ENCODE measurements at places on chromosomes 7 and 10.

DNA sequence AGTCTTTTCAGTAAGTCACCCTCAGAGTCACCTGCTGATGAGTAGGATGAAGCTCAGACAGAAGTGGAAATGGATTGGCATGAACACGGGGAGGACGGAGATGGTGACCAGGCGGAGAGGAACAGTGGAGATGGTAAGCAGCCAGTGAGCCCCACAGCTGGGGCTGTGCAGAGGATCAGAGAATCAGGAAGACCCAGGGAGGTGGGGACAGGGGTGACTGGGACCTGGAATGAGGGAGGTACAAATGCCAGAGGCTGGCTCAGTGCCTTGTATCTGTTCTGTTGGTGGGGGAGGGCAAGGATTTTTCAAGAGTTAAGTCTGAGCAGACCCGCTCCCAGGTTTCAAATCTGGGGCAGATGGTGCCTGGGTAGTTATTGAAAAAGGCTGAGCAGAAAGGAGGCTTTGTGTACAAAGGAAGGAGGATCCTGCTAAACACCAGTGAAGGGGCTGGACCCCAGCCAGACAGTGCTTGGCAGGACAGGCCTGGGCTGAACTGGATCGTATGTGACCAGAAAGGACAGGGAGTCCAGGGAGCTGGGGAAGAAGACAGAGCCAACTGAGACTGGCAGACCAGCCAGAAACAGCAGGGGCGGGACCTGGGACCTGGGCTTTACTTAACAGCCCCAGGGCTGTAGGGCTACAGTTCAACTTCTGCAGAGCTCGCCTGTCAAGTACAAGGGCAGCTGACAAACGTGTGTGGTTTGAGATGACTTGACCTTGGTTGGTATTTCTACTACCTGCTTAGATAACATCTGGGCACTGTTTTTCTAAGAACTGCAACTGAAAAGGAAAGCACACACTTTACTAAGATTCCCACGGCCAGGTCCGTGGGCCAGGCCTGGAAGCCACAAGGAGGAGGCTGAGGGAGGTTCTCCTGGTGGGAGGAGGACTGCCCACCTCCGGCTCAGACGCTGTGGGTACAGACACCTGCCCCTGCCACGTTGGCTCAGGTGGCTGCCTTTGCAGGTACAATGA lies 13.2 kb upstream of the FRMPD2 start:
- no peak for DNase-seq

GRCh38 chr7:112942981-112943380 lies 143.6 kb downstream of the GPR85 start:
- DNase-seq = no peak

DNA sequence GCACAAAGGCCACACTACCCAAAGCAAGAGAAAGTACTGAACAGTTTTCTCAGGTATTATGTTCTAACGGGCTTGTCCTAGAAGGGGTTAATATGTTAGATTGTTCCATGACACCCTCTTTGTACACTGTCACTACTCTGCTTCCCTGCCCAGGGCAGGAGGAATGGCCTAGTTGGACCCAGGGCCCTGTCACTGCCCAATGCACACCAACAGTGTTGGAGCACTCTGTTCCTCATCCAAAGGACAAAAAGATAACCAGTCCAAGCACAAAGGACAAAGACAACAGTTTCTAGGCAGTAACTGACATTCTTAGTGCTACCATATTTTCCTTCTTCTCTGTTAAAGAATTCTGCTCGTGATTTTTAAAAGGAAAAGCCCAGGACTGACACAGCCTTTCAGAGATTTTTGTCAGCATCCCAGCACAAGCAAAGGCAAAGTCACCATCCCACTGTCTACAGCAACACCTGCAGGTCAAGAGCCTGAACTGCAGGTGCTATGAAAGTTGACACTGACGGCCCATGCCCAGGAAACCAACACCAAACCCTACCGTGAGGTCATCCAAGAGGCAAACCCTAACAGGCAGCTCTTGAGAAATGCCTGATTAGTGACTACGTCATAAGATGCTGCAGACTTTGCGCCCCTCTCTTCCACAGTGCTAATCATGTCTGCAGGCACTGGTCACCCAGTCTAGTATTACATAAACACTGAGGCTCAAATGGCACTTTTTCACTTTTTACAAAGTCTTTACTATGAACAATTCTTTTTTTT lies 13.2 kb downstream of the NUDCD3 start:
- DNase-seq = peak; percentile 63

DNA sequence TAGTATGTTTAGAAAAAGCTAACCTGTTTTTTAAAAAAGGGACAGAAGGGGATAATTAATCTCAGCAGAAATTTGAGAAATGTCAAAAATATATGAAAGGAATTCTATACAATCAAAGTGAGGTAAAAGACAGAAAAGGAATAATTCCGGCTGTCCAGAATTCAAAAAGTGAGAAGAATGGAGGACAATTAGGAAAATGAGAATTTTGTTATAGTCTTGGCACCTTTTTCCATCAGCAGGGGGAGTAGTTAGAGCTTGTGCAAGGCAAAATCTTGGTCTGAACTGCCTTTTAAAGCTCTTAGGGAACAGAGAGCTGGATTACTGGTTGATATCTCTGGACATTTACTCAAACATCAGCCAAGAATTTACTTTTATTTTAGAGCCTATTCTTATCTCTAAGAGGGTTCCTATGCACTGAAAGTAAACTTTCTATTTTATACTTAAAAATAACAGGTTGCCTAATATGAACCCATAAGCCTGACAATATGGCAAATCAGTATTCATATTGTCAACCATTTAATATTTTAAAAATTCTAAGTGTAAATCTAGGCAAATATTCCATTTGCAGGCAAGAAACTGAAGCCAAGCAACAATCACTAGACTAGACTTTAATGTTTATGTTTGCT lies 185.6 kb downstream of the ANK3 start:
- no peak for DNase-seq

DNA sequence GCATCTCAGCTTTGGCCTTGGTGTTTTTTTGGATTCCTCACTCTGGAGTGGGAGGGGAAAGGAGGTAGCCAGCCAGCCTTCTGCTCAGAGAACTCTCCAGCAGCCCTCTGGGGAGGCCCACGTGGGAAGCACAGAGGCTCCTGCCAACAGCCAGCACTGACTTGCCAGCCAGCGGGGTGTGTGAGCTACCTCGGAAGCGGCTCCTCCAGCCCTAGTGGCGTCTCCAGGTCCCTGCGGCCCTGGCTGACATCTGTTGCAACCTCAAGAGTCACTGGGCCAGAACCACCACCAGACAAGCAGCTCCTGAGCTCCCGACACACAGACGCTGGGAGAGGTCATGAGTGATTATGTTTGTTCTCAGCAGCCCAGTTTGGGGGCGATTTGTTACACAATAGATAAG lies 180.2 kb upstream of the FZD8 start:
- DNase-seq = no peak

- no peak for DNase-seq
These were observed 35.8 kb upstream of the EZH2 start for GRCh38 chr7:148919859-148920258.

GRCh38 chr7:37984750-37985390 lies 64.4 kb downstream of the EPDR1 start:
- no peak for DNase-seq

GRCh38 chr7:116948934-116949333 lies 4.4 kb upstream of the ST7 start:
- DNase-seq = no peak

DNA sequence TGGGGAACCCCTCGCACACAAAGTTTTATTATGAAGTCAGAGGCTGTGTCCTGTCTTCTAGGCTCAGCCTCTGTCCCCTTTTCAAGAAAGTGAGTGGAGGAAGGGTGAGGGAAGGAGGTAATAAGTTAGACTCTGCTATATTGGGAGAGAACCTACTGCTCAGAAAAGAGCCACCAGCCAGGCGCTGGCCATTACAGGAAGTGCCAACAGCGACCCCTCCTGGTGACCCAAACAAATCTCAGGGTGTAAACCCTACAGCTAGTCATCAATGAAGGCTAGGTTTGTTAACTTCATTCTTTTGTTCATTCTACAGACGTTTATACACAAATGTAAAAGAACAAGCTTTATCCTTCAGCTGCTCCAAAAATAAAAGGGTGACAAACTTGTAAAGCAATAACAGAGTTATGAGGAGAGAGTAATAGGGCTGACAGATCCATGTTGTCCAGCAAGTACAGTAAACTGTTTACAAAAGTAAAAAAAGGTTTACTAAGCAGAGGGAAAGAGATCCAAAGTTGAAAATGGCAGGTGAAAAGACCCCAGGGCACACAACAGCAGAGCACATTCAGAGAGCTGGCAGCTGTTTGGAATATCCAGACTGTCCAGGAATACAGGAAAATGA lies 82.7 kb downstream of the FAM204A start:
- DNase-seq = peak; percentile 11

GRCh38 chr7:88357781-88358525 lies 51.3 kb upstream of the STEAP4 start:
- no peak for DNase-seq

- no peak for DNase-seq
These were observed 95.6 kb downstream of the KMT2C start for GRCh38 chr7:152340161-152340560.

GRCh38 chr7:55651057-55651456 lies 78.8 kb upstream of the VOPP1 start:
- DNase-seq = no peak

- DNase-seq = no peak
These were observed 20.6 kb upstream of the NKX6-2 start for GRCh38 chr10:132806561-132807003.

DNA sequence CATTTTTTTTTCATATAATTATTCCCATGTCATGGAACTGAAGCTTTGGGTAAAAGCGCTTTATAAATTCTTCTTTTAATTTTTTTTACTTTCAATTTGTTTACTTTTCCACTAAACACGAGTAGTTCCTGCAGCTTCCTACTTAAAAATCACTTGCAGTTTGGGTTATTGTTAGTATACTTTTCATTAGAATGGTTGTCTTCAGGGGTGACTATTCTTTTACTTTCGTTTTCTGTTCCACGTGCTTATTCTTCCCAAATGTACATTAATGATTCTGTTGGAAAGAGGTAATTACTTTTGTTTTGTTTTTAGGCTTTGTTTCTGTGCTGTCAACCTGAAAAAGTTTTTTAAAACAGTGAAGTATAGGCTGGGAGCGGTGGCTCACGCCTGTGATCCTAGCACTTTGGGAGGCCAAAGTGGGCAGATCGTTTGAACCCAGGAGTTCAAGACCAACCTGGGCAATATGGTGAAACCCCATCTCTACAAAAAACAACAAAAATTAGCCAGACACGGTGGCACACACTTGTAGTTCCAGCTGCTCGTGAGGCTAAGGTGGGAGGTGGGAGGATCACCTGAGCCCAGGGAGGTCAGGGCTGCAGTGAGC lies 5.2 kb upstream of the CFAP69 start:
- DNase-seq = no peak

- DNase-seq = no peak
These were observed 189.9 kb downstream of the TFEC start for GRCh38 chr7:115840702-115841101.

DNA sequence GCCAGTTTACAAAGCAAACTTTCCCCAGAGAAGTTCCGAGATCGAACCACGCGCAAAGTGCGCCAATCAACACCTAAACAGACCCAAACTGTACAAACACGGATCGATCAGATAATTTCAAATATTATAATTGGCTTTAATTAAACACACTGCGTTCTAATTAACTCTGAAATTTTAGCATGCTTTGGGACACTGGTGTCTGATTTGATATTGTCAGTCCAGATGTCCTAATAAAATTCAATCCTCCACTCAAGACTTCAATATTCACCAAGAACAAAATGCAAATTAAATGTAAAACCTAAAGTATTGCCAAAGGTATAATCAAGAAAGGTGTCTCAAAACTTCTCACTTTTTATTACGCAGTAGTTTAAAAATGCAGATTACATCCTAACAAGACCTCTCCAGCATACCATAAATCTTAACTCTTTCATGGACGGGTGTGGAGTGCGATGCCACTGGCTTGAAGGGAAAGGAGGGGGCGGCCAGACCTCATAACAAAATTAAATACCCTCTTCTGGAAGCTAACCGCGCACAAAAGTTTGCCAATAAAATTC lies 5.9 kb upstream of the EBF3 start:
- DNase-seq = no peak

GRCh38 chr10:77185696-77186095 lies 451.9 kb downstream of the KCNMA1 start:
- DNase-seq = no peak

DNA sequence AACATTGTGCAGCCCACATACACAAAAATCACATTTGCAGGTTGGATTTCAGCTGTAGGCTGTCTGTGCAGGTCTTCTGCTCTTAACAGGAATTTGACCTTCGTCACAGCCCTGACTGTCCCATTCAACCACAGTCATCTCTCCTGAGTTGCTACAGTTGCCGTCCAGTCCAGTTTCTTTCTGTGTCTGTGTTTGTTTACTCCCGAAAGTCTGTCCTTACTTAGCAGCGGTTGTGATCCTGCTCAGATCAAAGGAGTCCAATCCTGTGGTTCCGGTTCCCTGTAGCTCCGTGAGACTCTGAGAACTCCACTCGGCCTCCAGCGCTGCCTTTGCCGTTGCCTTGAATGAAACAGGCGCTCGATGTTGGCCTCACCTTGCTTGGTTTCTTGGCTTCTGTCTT lies 111.6 kb upstream of the GATA3 start:
- DNase-seq = no peak

GRCh38 chr7:127437837-127438236 lies 45.3 kb upstream of the ZNF800 start:
- DNase-seq = no peak

- no peak for DNase-seq
These were observed 12.2 kb downstream of the PPA1 start for GRCh38 chr10:70221030-70221429.

DNA sequence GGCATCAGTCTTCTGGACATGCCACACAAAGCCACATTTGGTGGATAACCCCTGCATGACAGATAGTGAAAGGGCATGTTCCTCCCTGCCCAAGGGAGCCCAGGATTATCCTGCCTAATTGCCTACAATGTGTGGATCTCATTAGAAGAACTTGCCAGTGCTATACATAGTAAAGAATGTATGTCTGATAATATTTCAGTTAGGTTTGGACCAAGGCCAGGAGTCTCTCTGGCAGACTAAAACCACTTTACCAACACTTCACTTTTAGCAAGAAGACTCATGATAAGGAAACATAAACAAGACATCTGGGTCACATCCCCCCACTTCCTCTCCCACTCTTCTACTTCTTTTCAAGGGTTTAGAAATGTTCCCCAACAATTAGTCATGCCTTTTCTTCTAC lies 196.7 kb downstream of the MTERF1 start:
- no peak for DNase-seq

DNA sequence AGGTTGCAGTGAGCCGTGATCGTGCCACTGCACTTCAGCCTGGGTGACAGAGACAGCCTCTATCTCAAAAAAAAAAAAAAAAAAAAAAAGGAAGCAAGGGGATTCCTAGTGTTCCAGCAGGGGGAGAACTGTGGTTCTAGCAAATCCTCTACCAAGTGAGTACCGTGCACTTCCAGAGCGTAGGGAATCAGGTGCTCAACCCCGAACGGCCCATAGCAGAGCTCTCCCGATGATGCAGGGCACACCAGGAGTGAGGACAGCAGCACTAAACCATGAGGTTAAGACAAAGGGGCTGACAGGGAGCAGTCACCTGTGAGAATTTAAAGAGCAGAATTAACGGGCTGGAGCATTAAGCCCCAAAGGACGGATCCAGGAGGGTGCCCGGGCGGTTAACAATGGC lies 173.6 kb downstream of the PTPRN2 start:
- no peak for DNase-seq

GRCh38 chr7:110767550-110768110 lies 323.3 kb upstream of the LRRN3 start:
- no peak for DNase-seq
